ENCODE measurements at places on chromosomes 6 and 20. TPM values are rescaled to one million over a fixed set of nuclear protein-coding genes. Genes with fewer than 3 reads are reported as not detected.

- no peak for DNase-seq
These were observed 10.5 kb downstream of the SAYSD1 start for GRCh38 chr6:39104528-39104927.

- DNase-seq = no peak
These were observed 111.3 kb downstream of the TNFAIP3 start for GRCh38 chr6:137978252-137978896.

- no peak for DNase-seq
These were observed 452.1 kb downstream of the GRIK2 start for GRCh38 chr6:101845621-101846020.

DNA sequence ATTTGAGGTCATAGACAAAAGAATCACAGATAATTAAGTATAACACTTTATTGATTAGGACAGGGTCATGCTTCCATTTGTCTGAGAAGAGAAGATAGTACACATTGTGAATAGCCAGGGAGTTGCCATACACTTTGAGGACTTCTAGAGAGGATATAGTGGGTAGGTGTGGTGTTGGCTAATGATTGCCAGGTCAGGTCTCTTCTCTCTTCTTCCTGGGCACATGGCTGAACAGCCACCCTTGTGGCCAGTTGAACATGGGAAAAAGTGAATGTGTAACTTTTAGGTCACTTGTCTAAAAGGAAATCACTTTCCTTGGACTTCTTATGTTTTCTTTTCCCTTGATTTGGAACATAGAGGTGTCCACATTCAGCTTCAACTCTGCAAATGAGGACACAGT is 772.1 kb upstream of the MAP3K7 start:
- DNase-seq = no peak

DNA sequence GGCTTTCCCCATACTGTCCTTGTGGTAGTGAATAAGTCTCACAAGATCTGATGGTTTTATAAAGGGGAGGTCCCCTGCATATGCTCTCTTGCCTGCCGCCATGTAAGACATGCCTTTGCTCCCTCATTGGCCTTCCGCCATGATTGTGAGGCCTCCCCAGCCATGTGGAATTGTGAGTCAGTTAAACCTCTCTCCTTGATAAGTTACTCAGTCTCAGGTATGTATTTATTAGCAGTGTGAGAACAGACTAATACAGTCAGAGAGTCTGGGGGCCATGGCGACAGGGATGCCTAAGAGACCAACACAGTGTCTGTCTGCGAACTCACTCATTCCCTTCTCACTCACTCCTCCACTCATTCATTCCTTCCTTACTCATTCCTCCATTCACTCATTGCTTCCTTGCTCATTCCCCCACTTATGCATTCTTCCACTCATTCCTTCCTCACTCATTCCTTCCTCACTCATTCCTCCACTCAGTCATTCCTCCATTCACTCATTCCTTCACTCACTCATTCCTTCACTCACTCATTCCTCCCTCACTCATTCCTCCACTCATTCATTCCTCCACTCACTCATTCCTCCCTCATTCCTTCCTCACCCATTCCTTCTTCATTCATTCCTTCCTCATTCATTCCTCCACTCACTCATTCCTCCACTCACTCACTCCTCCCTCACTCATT is 137.5 kb upstream of the AGPAT4 start:
- DNase-seq = no peak

GRCh38 chr6:169723200-169723909 is 945 bp downstream of the PHF10 start:
- peak; percentile 71 for DNase-seq

- DNase-seq = no peak
These were observed 18.8 kb downstream of the PHACTR3 start for GRCh38 chr20:59623133-59623532.

- DNase-seq = no peak
These were observed 1.9 kb downstream of the PLTP start for GRCh38 chr20:45909817-45910669.

DNA sequence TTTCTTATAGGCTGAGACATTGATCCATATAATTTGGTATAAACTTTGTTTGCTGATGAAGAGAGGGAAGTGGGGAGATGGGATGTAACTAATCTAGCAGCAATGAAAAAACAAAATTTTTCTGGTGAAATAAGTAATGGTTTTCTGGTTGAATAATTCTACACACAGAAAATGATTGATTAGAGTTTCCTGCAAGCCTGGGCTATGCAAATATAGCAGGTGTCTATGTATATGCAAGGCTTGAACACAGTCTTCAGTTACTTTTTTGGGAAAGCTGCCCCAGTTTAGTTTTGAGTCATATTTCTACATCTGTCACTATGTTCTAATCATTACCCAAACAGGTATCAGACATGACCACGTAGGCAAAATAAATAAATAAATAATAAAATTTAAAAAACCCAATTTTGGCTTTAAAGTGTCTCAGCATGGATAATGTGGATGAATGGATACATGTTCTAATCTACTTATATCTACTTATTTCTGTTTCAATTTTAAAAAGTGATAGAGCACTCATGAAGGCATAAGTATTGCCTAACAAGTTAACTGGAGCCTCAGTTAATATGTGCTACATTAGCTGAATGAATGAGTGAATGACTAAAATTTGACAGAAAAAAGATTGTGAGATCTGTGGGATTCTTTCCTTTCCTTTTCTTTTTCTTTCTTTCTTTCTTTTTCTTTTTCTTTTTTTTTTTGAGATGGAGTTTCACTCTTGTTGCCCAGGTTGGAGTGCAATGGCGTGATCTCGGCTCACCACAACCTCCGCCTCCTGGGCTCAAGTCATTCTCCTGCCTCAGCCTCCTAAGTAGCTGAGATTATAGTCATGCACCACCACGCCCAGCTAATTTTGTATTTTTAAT is 37.2 kb upstream of the TFB1M start:
- no peak for DNase-seq

- DNase-seq = peak; percentile 14
These were observed 92.6 kb upstream of the SLC22A23 start for GRCh38 chr6:3549314-3549940.

DNA sequence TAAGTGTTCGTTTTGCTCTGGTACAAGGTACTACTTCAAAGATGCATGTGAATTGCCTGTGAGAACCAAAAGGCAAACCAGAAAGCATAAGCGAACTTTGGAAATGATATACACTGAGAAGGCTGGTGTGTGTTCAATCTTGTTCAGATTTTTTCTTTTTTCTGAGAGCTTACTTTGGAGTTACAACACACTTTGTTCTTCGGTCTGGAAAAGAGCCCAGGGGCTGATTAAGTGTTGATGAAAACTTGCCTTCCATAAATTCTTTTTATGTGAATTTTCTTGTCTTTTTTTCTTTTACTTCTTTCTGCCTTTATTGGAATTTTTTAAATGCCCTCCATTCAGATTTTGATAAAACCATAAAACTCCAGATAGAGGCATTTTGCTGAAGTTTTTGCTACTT is 395.1 kb upstream of the SASH1 start:
- no peak for DNase-seq

DNA sequence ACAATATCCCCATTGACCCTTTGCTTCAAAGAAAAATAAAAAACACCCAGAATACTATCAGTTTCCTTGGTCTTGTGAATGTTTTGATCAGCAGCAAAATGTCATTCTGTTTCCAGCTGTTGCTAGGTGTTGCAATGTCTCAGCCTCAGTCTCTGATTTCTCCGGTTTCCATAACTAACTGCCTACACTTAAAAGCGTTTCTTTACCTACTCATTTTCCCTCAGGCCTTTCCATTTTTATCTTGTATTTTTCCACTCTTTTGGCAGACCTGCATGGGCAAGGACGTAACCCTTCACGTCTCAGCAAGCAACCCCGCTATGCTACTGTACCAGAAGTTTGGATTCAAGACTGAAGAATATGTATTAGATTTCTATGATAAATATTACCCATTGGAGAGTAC is 49.4 kb downstream of the KAT14 start:
- no peak for DNase-seq

- no peak for DNase-seq
These were observed 28.9 kb downstream of the SMOC2 start for GRCh38 chr6:168469926-168470325.

DNA sequence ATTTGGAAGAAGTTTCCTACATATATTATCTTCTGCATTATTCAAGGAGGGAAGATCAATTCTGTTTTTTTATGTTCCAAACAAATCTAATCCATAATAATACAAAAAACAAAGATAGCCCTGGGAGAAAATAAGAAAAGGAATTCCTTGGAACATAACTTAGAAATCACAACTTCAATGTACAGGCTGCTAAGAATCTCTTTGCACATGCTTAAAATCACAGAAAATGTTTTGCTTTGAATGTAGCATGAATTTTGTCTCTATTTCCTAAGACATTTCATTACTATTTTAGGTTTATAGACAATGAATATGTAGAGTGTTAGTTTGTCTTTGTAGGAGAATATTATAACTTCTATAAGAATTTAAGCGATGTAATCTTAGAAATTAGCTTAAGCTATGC is 700.1 kb downstream of the RNF144B start:
- DNase-seq = no peak

C6orf15 gene
- not detected for total RNA-seq

STK35 gene
- total RNA-seq = 47.3 TPM

LY6G6C gene
- total RNA-seq = not detected

HEY2 gene
- total RNA-seq = 17.7 TPM

RBM24 gene
- total RNA-seq = 0.38 TPM

CDSN gene
- total RNA-seq = not detected
